ENCODE measurements at places on chromosomes 16 and 17.

DNA sequence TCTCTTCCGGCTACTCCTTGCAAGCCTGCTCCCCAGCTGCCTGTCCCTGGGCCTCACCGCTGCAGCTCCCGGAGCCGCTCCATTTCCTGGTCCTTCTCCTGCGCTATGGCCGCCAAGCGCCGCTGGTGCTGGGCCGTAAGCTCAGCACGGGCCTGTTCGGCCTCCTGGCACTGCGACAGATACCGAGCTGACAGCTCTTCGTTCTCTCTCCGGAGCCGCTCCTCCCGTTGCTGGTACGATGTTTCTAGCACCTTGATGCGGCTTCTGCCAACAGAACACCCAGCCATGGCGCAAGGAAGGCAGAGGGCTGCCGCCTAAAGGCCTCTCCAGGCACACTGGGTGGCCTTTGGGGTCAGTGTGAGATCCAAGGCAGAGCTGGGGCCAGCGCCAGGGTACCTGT, 14.9 kb upstream of the MRPL38 start:
- DNase-seq = no peak

DNA sequence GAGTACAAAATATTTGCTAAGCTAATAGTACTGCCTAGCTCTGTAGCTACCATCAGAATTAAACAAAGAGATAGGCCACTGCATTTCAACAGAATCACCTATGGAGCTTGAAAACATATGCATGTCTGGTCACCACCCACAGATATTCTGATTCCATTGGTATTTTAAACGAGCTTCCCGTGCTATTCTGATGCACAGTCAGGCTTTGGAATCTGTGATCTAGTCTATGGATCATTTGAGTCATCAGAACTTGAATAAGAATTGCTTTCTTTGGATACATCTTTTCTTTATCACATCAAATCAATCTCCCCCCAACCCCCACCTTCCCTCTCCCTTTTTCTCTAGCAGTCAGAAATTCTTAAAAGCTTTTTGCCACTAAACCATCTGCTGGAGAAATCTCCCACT, 124.7 kb downstream of the NPIPB5 start:
- DNase-seq = no peak

- no peak for DNase-seq
Measured at GRCh38 chr16:48435906-48436305, 50.7 kb upstream of the SIAH1 start.

DNA sequence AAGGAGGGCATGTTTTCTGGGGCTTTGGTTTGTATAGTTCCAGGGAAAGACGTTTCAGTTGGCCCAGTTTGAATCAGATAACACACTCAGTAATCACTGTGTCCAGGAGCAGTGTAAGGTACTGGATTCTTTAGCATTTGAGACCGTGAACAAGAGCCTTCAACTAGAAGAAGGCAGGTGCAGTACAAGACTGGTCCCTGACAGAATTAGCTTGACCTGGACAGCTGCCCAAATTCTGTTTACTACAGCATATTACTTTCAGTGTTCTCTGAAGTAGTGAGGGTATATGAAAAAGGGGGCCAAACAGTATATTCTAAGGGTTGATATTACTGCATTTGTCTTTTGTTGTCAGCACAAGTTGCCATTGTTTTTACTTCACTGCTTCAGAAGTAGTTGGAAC, 81.3 kb downstream of the COX10 start:
- no peak for DNase-seq

GRCh38 chr17:49901460-49902331, 53.8 kb upstream of the TAC4 start:
- DNase-seq = no peak

Measured in KG1 (cell line).